ENCODE measurements at places on chromosomes 6 and 20.

DNA sequence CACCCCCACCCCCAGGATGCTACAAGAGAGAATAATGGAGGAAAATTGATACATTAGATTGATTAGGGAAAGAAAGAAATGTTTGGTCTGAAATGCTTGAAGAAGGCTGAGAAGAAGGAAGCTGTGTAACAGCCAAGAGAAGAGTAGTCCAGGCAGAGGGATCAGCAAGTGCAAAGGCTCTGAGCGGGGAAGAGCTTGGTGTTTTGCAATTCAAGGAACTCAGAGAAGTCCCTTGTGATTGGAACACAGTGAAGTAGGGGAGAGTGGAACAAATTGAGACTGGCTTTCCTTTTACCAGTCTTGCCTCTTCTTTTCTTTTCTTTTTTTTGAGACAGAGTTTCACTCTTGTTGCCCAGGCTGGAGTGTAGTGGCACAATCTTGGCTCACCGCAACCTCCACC lies 76.6 kb upstream of the CHD6 start:
- DNase-seq = no peak

GRCh38 chr6:53643481-53643965 lies 22.0 kb downstream of the KLHL31 start:
- DNase-seq = no peak

DNA sequence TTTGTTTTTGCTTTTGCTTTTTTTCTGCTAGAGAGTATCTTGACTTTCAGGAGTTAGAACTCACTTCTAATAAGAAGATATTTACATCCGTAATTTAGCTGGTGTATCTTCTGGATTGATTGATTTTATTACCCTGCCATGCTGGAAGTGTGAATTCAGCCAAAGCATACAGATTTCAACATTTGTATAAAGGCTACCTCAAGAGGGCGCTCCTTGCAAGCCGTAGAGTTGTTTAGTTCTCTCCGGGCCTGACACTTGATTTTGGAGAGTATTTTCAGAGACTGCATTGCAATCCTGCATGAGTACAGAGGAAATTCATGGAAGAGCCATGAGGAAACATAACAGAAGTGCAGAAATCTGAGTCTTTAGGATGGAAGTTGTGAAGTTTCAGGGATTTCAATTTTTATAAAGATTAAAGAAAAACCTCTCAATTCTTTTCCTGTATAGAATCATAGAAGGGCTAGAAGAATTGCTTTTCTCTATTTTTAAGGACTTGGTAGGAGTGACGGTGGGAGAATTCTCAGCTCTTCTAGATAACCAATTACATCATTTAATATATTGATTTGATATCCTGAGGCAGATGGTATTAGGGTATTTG lies 66.7 kb upstream of the TIAM2 start:
- peak; percentile 50 for DNase-seq

- DNase-seq = no peak
These were observed 644.8 kb downstream of the HACE1 start for GRCh38 chr6:104214901-104215300.

- DNase-seq = no peak
These were observed 196.9 kb downstream of the DST start for GRCh38 chr6:56445818-56446217.

- DNase-seq = no peak
These were observed 187.6 kb upstream of the CDYL start for GRCh38 chr6:4588581-4588980.

- no peak for DNase-seq
These were observed 27.3 kb upstream of the TAGAP start for GRCh38 chr6:159071843-159072769.

DNA sequence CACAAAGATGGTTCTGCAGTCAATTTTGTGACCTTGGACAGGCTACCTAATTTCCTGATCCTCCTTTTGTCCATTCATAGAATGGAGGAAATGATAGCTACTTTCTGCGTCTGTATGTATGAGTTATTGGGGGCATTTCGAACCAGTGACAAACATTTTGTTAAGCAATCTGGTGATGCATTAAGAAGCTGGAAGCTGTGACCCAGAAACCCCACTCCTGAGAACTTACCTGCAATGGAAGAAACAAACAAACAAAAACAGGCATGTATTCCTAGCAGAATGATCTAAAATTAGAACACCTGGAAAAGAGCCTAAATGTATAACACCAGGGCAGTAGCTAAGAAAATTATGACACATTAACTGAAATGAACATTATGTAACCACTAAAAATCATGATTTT lies 33.4 kb upstream of the PRND start:
- DNase-seq = no peak

DNA sequence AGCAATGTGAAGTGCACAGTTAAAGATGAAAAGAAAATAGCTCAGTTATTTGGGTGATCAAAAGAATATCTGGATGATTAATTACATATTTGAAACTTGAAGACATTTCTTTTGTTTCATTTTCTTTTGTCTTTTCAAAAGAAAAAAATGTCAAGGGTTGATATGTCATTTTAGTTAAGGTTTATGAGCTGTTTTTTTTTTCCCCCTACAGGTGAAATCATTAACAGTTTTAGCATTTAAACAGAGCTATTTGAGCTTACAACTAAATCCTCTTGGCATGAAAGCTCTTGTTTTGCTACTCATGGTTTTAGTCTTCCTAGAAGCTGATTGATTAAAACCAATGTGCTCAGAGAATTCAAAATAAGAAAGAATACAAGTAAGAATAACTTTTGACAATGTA lies 887.3 kb downstream of the PHF3 start:
- DNase-seq = no peak

- DNase-seq = no peak
These were observed 20.1 kb downstream of the RIPOR2 start for GRCh38 chr6:24915641-24916040.

DNA sequence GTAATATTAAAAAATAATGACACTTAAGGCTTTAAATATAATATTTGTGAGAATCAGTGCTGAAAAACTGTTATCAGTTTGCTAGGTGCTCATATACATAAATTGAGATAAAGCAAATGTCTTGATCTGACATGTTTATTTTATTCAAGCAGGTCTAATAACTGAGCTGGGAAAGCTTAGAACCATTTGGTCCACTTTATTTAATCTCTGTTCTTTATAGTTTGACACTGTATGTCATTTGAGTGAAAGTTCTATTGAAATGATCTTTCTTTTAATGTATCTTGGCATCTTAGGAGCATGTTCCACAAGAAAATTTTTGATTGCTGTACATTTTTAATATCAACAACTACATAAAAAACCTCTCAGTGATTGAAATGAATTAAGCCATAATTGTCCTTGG lies 772.0 kb upstream of the NRSN1 start:
- DNase-seq = no peak

- DNase-seq = no peak
These were observed 451.5 kb upstream of the MAN1A1 start for GRCh38 chr6:119801056-119801455.

DNA sequence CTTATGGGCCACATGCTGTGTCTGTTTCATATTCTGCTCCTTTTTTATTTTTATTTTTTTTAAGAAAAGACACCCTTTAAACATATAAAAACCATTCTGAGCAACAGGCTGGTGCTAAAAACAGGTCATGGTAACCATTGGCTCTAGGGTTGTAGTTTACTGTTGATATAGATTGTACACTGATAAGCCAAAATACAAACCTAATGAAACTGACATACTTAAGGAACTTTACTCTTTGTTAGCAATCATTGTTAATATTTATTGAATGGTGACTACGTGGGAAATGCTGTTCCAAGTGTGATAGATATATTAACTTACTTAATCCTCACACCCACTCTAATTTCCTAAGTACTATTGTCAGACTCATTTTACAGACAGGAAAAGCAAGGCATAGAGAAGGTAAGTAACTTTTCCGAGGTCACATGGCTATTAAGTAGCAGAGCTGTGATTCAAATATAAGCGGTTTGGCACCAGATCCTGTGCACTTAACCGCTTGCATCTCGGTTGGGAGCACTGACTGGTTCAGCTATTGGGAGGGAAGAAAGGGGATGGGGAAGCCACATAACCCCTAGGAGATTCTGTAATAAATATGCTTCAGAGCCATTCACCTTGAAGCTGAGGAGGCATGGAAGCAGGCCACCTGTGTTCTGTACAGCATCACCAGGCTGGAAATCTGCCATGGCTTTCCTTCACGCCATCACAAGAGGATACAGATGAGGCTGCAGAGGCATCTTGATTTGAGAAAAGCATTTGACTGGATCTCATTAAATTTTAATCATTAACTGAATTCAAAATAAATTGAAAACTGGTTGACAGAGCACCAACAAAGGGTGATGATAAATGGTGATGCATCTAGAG lies 4.9 kb downstream of the TRAF3IP2 start:
- DNase-seq = no peak

GRCh38 chr6:20096536-20096935 lies 115.7 kb downstream of the MBOAT1 start:
- DNase-seq = no peak

DNA sequence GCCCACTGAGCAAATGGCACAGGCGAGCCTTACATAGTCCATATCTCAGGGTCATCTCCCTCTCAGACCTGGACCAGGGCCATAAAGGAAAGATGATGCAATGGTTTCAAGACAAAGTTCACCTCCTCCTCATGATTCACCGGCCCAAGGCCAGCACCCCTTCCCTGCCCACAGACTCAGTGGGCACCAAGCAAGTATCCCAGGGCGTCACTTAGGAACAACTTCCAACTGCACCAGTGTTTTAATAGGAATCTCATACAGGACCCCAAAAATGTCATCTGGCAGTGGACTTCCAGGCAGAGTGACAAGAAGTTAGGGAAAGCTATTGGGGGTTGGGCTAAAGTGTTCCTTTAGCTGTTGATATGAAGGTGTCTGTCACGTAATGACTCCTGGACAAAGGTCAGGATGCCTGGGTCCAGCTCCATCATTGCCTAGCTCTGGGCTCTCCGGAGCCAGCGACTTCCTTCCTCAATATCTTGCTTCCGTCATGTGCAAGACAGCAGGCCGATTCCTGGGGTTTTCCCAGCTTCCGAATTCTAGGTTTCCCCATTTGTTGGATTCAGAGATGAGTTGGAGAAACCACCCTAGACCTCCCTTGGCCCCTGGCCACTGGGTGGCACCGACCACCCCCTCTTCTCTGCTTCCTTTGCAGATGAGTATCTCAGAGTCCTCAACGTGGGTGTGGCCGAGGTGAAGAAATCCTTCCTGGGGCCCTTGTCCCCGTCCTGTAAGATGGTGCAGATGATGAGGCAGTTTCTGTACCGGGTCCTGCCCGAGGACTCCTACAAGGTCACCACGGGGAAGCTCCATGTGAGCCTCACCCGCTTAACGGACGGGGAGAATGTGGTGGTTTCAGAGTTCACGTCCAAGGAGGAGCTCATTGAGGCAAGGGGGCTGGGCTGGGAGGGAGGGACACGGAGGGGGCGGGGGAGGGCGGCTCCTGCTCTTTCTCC lies 21.1 kb downstream of the PNPLA1 start:
- DNase-seq = no peak

DNA sequence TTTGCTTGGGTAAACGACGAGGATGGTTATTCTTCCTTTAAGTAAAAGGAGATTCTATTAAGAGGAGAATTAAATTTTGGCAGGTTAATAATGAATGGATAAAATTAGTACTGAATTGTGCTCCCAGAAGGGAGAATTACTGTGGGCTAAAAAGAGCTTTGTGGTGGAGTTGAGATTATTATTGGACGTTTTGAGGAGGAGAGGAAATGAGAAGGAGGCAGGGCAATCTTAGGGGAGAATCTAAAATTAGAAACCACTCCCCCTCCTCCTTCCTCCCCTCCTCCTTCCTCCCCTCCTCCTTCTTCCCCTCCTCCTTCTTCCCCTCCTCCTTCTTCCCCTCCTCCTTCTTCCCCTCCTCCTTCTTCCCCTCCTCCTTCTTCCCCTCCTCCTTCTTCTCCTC lies 331.8 kb downstream of the PRL start:
- DNase-seq = no peak

DNA sequence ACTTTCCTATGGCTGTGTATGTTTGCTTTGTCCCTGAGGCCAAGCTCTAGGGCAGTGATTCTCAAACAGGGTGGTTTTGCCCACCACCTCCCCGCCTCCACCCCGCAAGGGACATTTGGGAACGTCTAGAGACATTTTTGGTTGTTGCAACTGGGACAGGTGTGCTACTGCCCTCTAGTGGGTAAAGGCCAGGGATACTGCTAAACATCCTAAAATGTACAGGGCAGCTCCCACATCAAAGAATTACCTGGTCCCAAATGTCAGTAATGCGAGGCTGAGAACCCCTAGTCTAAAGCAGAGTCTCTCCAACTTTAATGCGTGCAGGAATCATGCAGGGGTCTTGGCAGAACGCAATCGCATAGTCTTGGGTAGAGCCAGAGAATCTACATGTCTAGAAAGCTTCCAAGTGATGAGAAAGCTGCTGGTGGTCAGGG lies 5.1 kb downstream of the KCNS1 start:
- DNase-seq = no peak

DNA sequence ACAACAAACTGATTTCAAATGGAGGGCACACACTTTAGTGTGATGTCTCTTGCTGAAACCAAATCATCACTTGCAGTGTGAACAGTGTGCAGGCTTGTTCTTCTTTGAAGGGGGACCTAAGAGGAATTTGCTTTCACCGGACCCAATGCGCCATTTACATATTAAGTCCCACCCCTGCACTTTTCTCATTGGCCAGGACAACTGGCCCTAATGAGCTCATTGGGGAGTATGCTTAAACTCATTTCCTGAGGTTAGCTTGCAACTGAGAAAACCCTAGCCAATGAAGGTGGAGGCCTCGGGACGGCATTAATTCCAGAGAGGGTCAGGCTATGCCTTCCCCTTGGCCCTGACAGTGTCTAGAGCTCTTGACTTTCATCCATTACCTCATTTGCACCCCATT lies 58.7 kb downstream of the VEGFA start:
- no peak for DNase-seq

GRCh38 chr6:123380257-123380656 lies 256.5 kb downstream of the TRDN start:
- DNase-seq = no peak

DNA sequence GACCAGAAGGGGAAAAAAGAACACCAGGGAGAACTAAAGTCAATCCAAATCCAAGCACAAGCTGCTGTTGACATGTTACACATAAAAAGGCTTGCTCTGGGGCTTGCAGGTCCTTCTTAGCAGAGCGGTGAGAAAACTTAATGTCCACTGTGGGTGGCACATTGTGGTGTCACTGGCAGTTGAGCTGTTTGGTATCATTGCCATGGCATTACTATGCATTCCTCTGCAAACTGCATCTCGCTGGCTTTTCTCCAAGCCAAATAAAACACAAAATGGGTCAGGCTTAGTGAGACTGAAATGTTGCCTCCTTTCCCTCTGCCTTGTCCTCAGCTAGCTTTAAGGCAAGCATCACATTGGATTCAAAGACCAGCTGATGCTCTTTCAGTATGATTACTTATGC lies 40.9 kb downstream of the LY86 start:
- DNase-seq = no peak

GRCh38 chr6:116323863-116324262 lies 44.1 kb upstream of the TSPYL1 start:
- no peak for DNase-seq

- no peak for DNase-seq
These were observed 1.5 kb downstream of the EMILIN3 start for GRCh38 chr20:41364967-41365765.

GRCh38 chr20:41249411-41250281 lies 67.9 kb downstream of the ZHX3 start:
- DNase-seq = peak; percentile 38
